ENCODE measurements at places on chromosomes 2 and 18.

DNA sequence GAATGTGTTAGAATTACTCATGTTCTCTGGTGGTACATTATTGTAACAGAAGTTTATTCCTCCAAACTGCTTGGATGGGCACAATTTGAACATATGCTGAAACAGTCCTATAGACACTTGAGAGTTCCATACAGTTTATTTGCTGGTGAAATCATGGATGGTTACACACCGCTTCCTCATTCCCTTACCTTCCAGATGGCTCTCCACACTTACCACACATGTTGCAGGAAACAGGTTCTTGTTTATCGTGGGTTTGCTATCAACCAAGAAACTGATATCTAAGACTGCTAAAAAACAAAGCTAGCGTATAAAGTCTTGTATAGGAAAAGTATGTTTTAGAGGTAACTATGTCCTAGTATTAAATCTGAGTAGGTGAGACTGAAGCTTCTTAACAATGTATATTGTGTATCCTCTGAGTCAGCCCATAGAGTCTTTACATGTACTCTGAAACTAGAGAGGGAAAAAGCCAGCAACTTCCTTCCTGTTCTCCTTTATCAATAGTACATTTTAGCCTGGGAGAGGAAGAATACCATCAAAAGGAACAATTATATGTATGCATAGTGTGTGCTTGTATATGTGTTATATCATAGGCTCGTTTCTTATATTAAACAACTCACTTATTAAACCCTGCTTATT, 313.1 kb downstream of the PLCL1 start:
- DNase-seq = no peak

- no peak for DNase-seq
Observed at GRCh38 chr2:120590841-120591240, 144.8 kb upstream of the GLI2 start.

GRCh38 chr2:118423776-118424175, 335.5 kb downstream of the INSIG2 start:
- DNase-seq = no peak

DNA sequence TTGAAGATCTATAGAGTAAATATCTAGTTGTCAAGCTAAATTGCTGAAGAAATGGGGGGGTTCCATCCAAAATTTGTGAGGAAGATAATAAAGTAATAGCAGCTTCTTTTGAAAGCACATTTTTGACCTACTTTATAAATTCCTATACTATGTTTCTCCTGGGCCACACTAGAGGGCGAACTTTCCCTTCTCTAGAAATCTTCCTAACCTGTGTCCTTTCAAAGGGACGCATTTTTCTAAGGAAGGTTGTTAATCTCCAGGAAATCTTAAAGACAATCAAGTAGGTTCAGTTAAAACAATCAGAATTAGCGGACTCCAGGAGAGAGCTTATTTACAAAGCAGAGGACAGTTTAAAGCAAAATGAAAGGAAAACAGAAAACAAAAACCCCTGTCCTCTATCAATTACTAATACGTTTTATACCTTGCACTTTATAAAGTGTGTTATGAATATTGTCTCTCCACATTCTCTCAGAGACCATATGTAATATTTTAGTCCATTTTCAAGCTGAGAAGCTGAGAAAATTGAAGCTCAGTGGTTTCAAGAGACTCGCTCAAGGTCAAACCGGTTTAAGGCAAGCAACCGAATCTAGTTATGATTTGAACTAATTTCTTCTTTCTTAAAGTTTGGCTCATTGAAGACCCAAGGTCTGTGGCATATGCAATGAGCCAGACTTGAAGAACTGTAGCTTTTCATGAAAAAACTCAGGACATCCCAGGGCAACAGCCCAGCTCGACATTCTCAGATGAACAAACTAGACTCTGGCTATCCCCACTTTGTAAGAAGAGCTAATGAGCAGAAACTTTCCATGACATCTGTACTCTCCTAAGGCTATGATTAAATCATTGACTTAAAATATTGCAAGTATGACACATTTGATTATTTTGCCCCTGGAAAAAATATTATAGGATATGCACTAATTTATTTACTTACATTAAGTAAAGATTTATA, 273.6 kb downstream of the PAX3 start:
- DNase-seq = peak; percentile 18

GRCh38 chr2:163625632-163626031, 110.2 kb downstream of the FIGN start:
- no peak for DNase-seq

DNA sequence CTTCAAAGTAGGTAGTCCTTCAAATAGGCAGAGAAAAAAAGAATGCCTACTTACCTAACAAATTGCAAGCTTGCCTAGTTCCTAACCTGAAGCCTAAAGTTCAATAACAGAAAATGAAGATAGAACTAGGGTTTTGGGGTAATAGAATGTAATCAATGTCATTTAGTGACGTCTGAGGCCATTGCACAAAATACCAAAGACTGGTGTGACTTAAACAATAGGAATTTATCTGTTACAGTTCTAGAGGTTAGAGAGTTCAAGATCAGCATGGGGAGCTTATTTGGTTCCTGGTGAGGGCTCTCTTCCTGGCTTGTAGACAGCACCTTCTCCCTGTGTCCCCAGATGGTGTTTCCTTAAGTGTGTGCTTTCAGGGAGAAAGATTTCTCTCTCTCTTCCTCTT, 4.7 kb upstream of the NPC1 start:
- peak; percentile 48 for DNase-seq

GRCh38 chr18:63433334-63433866, 11.1 kb upstream of the VPS4B start:
- peak; percentile 65 for DNase-seq

- no peak for DNase-seq
Observed at GRCh38 chr2:120421830-120422175, 75.9 kb downstream of the INHBB start.

- DNase-seq = no peak
Observed at GRCh38 chr2:171389325-171389724, 44.5 kb downstream of the METTL8 start.

DNA sequence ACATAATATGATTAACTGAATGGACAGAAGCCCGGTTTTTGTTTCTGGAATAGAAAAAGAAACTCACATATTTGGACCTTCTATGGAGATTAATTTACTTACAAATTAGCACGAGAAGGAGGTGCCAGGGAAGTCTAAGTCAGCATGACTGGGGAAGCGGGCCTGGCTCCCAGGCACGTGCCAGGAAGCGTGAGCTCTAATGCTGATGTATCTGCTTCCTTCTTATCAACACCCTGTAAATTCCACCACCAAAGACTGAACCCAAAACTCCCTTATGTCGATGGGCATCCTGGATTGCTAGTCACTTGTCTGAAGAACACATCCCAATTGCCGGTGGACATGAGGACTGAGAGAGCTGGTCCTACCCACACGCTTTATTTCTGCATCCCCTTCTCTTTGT, 134.5 kb downstream of the GALNT14 start:
- no peak for DNase-seq

DNA sequence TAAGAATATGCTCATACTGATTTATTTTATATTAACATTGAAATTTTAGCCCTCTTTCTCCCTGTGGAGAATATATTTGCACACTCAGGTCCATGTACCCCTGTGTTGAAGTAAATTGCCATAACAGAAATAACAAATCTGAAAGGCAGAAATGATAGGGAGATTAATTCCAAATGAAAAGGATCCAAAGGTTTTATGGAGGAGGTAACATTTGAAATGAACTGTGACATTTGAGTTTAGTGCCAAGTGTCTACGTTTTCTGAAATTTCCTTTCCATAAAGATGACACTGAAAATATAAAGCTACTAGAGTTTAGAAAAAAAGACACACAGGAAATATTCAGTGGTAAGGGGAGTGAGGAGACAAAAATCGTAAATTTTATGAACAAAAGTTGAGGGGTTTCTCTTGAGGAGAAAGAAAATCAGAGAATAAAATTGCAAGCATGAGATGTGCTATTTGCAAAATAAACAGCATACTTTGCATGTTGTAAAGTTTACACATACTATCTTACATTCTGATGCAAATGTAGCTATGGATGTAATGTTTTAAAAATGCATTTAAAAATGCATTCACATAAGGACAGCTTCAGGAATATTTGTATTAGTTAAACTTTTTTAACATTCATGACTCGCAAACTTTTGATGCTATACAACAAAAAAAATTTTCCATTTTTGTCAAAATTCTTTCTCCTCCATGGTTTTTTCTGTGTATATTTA, 69.5 kb downstream of the BAZ2B start:
- DNase-seq = no peak

GRCh38 chr2:37683241-37683640, 11.8 kb upstream of the CDC42EP3 start:
- no peak for DNase-seq

- no peak for DNase-seq
Observed at GRCh38 chr2:21658907-21659477, 535.2 kb downstream of the TDRD15 start.

GRCh38 chr2:148978026-148978685, 60.3 kb upstream of the LYPD6B start:
- DNase-seq = no peak

DNA sequence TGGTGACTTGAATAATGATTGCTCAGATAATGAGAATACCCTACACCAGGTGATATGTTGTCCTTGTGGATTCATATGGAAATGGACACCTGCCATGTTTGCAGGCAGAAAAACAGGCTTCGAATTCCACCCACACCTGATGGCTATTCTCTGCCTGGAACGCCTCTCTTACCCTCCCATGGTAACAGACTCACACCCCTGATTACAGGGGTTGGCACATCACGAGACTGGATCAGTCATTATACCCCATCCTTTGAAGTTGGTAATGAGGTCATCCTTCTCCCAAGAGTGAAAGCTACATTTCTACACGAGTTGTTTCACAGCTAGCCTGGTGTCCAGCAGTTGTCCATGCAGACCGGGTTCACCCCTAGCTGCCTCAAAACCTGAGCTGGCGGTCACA, 71.4 kb upstream of the MBOAT2 start:
- DNase-seq = no peak

GRCh38 chr2:230668184-230668938, 44.3 kb upstream of the CAB39 start:
- no peak for DNase-seq

GRCh38 chr2:213150315-213151097, 906 bp downstream of the IKZF2 start:
- DNase-seq = no peak

- DNase-seq = no peak
Observed at GRCh38 chr2:15840148-15840547, 100.2 kb upstream of the MYCN start.

GRCh38 chr18:47594621-47595086, 335.8 kb downstream of the SMAD2 start:
- DNase-seq = no peak

- peak; percentile 3 for DNase-seq
Observed at GRCh38 chr18:77899972-77900754, 650.5 kb downstream of the GALR1 start.

- DNase-seq = no peak
Observed at GRCh38 chr2:161703863-161704262, 79.6 kb downstream of the SLC4A10 start.

- DNase-seq = no peak
Observed at GRCh38 chr18:6865251-6865650, 135.7 kb downstream of the ARHGAP28 start.

DNA sequence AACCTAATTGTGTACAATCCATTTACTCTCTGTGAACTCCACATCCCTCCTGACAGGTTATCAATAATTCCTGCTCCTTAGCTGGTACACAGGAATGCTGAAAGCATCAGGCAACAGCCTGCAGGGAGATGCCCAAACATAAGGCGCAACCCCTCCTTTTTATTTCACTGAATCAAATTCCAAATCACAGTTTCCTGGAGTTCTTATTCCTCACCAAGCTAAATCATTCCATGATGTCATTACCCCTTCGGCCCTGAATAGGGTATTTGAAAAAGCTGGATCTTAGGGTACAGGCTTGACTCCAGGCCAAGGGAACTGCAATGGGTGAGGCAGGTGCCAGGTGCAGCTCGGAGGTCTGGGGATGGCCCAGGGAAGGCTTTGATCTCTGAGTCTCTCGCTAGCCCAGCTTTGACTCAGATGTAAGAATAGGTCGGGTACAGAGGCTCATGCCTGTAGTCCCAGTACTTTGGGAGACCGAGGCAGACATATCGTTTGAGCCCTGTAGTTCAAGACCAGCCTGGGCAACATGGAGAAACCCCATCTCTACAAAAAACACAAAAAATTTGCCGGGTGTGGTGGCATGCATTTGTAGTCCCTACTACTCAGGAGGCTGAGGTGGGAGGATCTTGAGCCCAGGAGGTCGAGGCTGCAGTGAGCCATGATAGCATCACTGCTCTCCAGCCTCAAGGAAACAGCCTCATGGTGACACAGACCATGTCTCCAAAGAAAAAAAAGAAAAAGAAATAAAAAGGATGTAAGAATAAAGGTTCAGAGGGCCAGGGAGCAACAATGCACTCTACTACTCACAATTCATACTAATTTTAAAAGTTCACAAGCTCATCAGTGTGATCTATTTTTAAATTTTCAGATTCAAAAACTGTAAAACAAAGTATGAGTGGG, 6.8 kb downstream of the FHL2 start:
- no peak for DNase-seq

DNA sequence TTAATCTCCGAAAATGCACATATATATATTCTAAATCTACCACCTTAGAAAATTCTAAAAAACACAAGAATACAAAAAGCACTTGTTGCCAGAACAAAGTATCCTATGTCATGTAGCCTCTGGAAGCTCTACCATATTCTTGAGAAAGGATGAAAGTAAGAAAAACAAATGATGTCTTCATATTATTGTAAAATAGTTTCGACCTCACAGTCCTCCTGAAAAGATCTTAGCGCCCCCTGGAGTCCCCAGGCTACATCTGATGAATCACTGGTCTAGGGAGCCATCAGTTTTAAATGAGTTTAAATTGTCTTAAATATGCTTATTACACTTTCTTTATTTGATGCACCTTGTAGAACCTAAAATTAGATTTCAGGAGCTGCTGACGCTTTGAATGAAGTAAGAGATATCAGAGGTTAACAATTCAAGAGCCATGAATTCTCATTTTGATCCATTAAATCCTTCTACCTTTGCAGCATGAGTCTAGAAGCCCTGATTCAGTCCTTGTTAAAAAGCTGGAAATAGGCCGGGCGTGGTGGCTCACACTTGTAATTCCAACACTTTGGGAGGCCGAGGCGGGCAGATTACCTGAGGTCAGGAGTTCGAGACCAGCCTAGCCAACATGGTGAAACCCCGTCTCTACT, 138.8 kb downstream of the MCFD2 start:
- DNase-seq = peak; percentile 73

DNA sequence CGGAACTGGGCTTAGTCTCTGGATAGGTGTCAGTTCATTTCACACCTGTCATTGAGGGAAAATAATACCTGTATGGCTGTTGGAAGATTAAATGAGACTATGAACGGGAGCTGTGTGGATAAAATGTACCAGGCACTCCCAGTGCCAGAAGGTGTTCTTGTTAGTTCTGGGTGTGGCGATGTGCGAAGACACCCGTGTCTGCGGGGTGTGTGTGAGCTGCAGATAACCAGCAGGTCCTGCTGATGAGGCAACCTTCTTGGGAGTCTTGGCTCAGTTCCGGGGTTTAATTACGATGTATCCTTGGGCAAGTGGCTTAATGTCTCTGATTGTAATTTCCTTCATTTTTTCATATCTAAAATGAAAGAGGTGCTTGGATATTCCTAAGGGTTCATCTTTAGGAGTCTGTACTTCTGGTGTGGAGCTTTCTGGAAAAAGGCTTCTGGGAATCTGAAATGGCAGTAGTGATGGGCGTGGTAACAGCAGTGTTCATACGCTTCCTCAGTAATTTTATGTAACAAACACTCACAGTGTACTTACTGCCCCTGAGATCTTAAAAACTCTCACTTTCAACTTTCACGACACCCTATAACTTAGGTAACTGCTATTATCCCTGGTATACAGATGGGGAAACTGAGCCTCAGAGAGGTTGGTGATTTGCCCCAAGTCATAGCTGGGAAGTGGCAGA, 35.0 kb downstream of the NEDD4L start:
- DNase-seq = no peak

GRCh38 chr2:162967811-162968210, 129.2 kb upstream of the KCNH7 start:
- no peak for DNase-seq

All from stromal cell of bone marrow (primary cell).